Effector memory CD4-positive, alpha-beta T cell (primary cell): ENCODE measurements at places on chromosomes 12 and 14.

- no peaks in the 10 kb centered on the region for H3K27me3 ChIP-seq
- DNase-seq, result no peak
- H3K27ac ChIP-seq, result no peak overlapping the region
- H3K4me3 ChIP-seq, result no peak overlapping the region
- no peaks in the 10 kb centered on the region for H3K4me1 ChIP-seq
Measured at GRCh38 chr12:286531-287300, 24.1 kb upstream of the SLC6A13 start.

DNA sequence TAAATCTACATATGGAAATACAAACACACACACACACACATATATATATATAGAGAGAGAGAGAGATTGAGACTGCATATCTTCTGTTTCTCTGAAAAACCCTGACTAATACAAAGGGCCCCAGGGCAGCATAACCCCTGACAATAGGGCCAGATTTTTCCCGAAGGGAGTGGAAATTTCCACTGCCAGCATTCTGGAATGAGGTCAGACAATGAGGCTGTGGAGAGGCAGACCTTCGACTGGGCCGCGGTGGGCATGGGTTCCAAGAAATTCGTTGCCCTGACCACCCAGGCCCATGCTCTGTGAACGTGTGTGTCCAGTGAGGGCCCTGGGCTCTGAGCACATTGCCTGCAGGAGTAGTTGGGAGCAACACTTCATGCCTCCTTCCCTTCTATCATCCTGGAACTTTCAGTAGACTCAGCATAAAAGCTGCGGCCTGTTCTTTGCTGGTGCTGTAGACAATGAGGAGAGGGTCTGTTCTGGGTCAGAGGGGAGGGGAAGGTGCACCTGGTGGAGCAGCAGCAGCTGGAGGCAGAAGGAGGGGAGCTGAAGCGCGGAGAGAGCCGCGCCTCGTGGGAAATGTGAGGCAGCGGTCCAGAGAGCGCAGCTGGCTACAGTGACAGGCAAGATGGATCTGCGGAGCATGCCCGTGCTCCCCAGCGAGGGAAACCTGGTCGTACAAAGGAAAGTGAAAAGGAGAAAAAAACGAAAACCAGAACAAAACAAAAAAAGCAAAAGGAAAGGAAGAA lies 25.6 kb upstream of the CCDC60 start:
- no peak overlapping the region for H3K27ac ChIP-seq
- DNase-seq, result no peak
- no peak overlapping the region for H3K4me3 ChIP-seq
- H3K27me3 ChIP-seq, result no peaks in the 10 kb centered on the region
- H3K36me3 ChIP-seq, result no peaks in the 10 kb centered on the region

GRCh38 chr12:80848858-80849257 lies 88.9 kb downstream of the LIN7A start:
- no peak overlapping the region for H3K27ac ChIP-seq
- no peak overlapping the region for H3K4me3 ChIP-seq

DNA sequence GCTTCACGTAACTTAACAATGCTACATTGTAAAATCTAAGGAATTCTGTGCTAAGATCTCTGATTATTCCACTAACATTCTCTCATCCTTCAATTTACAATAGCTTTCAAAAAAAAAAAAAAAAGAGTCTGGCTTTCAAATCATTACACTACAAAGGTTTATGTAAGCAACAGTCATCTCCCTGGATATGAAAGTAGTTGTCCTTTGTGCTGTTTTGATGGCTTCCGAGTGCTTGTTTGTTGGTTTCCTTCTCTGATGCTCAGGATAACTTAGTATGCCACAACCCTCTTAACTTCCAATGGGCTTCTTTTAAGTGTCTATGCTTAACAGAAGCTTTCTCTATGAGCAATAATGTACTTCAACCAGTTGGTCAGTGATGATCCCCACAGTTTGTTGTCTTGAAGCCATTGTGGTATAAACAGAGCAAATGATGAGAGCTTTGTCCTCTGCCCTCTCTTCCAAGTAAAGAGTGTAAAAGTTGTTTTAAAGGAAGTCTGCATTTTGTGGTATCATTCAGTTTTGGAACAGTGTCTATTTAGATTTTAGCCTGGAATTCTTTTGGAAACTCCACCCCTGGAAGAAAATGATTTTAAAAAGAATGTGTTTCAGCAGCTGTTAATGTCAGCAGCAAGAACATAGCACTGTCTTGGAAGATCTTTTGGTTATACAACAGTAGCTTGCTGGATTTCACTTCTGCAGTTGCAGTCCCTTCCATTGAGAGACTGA lies 396.1 kb upstream of the RGS6 start:
- no peaks in the 10 kb centered on the region for H3K36me3 ChIP-seq
- no peaks in the 10 kb centered on the region for H3K27me3 ChIP-seq
- DNase-seq, result no peak
- no peak overlapping the region for H3K4me3 ChIP-seq

DNA sequence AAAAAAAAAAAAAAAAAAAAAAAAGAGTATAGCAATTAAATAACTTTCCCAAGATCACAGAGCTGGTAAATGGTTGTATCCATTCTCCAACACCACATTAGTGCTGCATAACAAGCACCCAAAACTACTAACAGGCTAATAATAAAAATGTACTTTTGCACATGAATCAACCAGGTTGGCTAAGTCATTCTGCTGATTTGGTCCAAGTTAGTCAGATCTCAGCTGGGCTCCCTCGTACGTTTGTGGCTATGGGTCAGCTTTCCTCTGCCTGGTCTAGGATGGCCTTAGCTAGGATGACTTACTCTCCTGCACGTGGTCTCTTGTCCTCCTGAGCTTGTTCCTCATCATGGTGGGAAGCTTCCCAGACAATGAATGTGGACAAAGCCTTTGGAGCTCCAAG lies 7.9 kb upstream of the PLEKHG6 start:
- H3K4me1 ChIP-seq, result no peaks in the 10 kb centered on the region
- H3K4me3 ChIP-seq, result no peak overlapping the region
- no peaks in the 10 kb centered on the region for H3K27me3 ChIP-seq
- H3K27ac ChIP-seq, result no peak overlapping the region
- no peak for DNase-seq
- no peaks in the 10 kb centered on the region for H3K36me3 ChIP-seq

DNA sequence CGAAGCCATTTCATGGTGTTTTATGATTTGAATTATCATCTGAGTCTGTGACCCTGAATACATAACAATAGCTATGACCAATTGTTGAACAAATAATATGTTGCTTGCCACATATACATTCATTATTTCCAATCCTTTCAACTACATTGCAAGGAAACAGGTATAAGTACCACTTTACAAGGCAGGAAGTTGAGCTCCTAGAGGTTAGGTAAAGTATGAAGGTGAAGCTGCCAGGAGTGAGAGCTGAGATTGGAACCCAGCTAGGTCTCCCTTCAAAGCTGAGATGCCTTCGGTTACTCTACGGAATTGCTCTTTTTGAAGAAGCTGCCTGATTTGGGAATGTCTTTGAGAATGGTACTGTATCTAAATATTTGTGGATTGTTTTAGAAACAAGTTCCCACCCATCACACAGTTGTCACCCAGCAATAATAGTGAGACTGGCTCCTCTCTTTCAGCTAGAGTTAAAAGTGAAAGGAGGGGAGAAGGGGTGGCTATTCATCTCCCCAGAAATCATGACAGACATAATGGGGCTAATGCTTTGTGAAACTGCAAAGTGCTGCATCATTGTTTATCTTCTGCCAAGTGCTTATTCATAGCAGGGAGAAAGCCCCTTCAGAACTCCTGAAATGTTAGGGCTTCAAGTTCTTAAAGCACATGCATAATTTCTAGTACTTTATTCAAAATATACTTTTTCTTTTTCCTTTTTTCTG lies 75.9 kb upstream of the AMIGO2 start:
- H3K27ac ChIP-seq, result peak overlapping the region; percentile 46
- no peaks in the 10 kb centered on the region for H3K27me3 ChIP-seq
- DNase-seq, result no peak
